ENCODE measurements at places on chromosomes 6 and 20.

GRCh38 chr20:22582386-22582963 is 1.9 kb downstream of the FOXA2 start:
- DNase-seq, result peak; percentile 21

DNA sequence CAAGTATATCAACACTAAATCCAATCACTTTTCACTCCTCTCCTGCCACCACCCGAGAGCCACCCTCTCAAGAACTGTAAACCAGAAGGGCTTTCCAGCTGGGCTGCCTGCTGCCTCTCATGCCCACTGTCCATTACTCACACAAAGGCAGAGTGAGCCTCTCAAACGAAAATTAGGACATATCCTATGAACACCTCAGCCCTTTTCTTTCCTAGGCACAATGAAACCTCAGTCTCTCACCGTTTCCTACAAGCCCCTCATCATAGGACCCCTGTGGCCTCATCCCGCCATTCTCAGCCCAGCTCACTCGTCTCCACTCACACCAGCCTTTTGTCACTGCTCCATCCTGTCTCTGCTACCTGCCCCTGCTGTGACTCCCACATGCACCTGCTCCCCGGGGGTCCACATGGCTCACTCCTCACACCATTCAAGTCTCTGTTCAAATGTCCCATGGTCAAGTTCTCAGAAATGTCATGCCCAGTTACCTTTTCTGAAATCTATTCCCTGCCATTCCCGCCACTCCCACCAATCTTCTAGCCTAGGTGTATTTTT is 7.4 kb downstream of the HLA-F start:
- no peak for DNase-seq

- DNase-seq, result no peak
Observed at GRCh38 chr6:124927806-124928205, 34.4 kb upstream of the RNF217 start.

DNA sequence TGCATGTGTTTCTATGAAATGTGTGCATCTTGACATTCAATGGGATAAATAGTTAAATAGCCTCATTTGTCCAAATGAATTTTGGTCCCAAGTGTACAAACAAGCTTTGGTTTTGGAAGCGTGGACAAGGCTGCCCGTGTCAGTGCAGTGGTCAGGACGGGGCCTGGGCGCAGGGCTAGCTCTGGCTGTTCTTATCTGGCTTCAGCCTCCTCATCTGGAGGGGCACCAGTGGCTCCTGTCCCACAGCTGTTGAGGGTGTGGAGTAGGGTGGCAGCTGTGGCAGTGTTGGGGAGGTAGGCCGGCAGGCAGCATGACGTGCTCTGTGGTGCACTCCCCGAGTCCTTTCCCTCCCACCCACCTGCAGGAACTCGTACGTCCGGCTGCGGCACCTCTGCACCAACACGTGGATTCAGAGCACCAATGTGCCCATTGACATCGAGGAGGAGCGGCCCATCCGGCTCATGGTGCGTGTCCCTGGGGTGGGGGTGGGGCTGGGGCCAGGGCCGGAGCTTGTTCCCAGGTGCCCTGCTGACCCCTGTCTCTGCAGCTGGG is 43.5 kb downstream of the ITPR3 start:
- no peak for DNase-seq

DNA sequence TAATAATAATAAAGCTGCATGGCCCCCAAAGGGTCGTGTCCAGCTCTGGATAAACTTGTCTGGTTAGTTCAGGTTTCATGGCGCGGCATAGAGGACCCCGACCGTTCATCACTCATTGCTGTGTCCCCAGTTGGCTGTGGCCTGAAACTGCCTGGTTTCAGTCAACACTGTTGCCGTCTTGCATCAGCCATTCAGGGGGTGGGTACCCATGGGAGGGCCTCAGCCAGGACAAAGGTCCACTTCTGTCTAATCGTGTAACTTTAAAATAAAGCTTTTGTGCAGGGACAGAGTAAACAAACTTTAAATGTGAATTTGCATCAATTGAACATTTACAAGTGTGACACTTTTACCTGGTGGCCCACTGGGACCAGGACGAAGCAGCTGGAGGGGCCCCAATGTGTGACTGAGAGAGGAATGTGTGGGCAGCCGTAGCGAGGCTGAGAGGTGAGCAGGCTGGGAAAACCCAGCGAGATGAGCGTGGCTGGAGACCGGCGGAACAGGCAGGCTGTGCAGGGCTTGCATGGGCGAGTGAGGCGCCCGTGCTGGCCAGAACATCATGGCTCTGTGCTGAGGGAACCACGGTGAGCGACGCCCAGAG is 22.3 kb upstream of the UNC93A start:
- DNase-seq, result no peak

DNA sequence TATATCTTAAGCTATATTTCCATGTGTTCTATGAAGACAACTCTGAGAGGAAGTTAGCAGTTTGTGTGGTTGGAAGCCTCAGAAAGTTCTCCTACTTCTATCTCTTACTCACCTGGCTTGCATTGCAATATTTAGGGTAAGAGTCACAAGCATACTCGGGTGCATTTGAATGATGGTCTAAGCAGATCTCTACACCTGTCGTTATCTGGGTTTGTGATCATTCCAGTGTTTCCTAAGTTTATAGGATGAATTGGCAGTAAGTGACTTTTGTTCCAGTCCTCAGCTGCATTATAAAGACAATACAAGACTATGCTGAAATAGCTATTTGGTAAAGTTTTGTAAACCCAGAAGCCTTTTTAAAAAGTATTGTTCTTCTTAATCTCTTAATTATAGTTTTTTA is 36.9 kb downstream of the CBFA2T2 start:
- DNase-seq, result no peak

GRCh38 chr20:51861726-51862466 is 59.6 kb upstream of the SALL4 start:
- DNase-seq, result no peak

- DNase-seq, result no peak
Observed at GRCh38 chr6:67252663-67253062, 1382.4 kb upstream of the ADGRB3 start.

- peak; percentile 72 for DNase-seq
Observed at GRCh38 chr6:26571592-26572296, 25.0 kb upstream of the ABT1 start.

DNA sequence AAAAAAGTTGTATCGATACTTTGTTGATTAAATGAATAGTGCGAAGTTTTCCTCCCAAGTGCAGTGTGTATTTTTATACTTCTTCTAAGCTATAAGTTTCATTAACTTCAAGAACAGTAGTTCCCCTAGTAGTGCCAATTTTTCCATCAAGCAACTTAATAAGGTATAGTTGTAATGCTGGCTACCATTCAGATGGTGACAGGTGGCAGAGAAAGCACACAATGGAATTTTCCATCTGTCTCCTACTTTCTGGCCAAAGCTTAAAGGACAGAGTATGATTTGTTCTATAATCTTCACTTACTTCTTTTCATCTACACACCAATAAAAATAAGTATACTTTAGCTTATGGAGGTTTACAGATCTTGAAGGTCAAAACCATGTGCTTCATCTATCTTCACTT is 431.1 kb downstream of the NKAIN2 start:
- DNase-seq, result no peak

DNA sequence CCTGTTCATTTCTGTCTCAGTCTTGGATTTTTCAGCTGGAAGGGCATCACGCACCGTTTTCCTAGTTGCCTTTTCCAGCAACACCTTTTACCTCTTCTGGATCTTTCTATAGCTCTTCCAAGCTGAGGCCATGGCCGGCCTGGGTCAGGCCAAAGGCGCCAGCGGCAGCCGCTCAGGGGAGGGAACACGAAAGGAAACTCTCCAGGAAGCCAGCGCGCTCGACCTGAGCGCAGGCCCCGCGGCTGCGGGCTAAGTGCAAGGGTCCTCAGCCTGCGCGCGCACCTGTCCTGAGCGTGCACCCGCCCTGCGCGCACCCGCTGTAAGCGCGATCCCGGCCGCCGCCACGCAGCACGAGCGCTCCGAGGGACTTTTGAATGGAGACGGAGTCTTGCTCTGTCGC is 43.8 kb upstream of the TMEM181 start:
- peak; percentile 44 for DNase-seq

- no peak for DNase-seq
Observed at GRCh38 chr6:125668071-125668470, 81.4 kb upstream of the HEY2 start.

DNA sequence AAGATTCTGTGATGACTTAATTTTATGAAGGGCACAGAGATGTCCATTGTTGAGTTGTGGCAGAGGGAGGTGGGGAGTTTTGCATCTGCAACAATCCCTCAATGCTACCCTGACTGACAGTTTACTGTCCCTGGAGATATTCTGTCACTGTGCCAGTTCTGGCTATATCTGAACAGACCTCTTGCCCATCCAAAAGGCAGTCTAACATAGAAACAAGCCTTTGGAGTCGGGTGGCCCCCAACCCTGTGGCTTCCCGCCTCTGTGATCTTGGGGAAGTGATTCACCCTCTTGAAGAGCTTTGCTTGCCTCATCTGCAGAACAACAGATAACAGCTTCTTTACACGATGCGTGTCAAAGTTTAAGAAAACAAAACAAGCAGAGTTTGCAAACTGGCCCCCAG is 3.8 kb upstream of the E2F1 start:
- no peak for DNase-seq

GRCh38 chr6:158040051-158040803 is 58.6 kb downstream of the SYNJ2 start:
- DNase-seq, result no peak
